HL-60 (cell line): ENCODE measurements at places on chromosomes 11 and 22.

- peak; percentile 46 for DNase-seq
Measured at GRCh38 chr22:32378707-32379272, 21.1 kb downstream of the RFPL3 start.

DNA sequence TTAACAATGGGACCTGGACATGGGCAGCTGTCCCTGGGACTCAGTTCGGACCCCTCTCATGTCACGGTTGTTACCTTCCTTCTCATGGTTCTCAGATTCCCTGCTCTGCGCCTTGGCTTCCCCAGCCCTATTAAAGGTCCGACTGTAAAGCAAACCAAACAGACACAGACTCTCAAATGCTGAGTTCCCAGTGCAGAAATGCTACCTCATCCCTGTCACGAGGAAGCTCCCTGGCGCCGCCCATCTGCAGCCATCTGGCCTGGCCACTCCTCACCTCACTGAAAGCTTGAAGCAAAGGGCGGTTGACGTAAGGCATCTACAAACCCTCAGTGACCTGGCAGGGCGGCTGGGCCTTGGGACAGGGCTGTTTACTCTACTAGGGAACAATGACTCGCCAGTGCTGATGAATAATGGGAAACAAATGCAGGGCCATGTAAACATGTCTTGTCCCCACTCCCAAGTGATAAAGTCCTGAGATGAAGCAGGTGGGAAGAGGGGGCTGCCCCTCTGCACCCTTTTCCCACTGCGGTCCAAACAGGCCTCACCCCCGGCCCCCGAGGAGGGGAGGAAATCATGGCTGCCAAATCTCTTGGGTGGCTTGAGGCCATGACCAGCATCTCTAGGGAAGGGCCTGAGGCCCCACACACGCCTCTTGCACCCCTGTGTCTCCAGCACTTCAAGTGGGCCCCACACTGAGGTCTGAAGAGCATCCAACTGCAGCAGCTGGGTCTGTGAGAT, 49.3 kb downstream of the SCUBE1 start:
- no peak for DNase-seq

- DNase-seq: no peak
Measured at GRCh38 chr22:32802237-32802765, 796 bp downstream of the TIMP3 start.

- DNase-seq: no peak
Measured at GRCh38 chr11:74316772-74317505, 5.5 kb upstream of the P4HA3 start.
